ENCODE measurements at places on chromosomes 12 and 14.
A peak's percentile ranks its signal among the peaks of the same experiment; 100 is the strongest.

DNA sequence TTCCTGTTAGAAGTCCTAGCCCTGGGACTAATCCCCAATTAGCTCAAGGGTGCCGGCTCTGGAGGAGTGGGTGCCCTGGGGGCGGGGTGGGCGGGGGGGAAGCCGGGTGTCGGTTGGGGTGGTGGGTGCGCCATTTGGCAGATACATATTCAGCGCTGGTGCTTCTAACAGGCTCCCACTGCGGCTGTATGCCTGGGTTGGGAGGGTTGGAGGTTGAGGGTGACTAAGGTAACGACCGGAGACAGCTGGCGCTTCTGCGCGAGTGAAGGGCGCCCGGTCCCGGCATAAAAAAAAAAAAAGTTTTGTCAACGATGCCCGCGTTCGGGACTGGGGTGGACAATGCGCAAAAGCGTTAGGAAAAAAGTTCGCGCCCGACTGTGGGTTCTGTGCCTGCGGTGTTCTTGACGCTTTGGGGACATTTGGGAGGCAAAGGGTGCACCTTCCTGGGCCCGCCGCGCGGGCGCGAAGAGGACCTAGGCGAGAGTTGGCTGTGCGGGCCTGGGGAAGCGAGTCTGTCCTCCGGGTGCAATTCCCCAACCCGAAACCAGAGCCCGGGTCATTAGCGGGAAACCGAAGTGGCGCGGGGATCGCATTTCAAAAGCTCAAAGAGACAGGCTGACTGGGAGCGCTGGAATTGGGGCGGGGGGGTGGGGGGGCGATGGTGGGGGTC lies 19.2 kb downstream of the TBX3 start:
- no peak for DNase-seq

DNA sequence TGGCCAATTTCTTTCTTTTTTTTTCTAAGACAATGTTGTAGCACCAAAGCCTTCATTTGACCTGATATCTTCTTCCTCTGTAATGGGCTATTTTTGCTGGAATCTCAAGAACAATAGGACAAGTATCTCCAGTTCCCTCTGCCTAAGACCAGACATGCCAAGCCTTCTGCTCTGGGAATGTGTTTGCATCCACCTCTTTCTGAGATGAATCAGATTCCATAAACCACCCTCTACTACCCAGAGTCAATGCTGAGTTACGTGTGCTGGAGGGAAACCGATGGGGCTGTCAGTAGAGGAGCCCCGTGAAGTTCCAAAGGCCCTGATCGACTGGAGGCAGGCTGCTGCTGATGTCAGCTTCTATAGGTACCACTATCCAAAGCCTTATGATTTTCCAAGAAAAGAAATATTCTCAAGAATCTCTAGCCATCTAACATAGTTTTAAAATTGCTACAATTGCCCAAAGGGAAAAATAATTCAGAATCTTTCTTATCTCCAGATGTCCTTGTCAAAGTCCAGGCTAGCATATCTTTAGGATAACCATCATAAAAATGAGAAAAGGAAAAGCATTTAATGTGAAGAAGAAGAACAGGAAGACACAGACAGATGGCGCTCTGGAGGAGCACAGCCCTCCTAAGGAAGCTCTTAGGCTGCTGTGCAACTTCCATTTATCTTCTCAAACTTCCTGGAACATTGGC lies 101.9 kb downstream of the SLC8A3 start:
- DNase-seq = peak; percentile 20

GRCh38 chr14:22803687-22803974 lies 11.6 kb downstream of the SLC7A7 start:
- DNase-seq = no peak

DNA sequence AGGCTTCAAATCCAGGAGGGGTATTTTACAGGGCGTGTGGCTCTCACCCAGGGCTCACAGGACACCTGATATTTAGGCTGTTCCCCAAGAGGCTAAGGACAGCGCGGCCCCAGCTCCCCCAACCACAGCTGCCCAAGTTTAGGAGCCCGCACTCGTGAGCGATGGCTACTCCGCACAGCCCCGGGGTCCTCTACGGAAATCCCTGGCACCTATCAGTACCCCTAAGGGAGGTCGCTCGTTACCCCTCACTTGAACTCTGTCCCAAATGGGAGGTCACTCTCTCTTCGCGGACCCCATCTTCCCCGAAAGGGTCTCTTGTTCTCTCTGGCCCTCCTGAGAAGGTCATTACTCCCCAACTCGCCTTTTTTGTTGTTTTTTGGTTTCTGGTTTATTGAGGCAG lies 708 bp upstream of the P2RX4 start:
- no peak for DNase-seq

DNA sequence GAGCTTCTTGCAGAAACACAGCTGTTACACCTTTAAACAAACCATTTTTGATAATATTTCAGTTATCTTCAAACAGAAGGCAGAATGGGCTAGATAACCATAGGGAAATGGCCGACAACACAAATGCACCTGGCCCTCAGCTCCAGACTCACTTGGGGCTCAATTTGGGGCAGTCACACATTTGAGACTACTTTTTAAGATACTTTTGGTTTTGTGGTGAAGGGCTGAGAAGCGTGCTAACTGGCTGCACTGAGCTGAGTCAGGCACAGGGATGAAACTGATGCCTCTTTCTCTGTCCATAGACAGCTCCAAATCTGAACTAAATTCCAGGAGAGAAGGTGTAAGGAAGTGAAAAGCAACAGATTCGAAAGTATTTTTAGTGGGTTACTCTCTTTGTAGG lies 18.5 kb upstream of the GRIP1 start:
- no peak for DNase-seq

GRCh38 chr12:52651726-52652261 lies at the start of gene KRT2:
KRT2 (minus strand) TSS chr12:52652211; CDS start chr12:52652142, 69 bp downstream.
- DNase-seq = no peak

GRCh38 chr12:92784797-92785562 lies 82.2 kb downstream of the PLEKHG7 start:
- DNase-seq = peak; percentile 42

DNA sequence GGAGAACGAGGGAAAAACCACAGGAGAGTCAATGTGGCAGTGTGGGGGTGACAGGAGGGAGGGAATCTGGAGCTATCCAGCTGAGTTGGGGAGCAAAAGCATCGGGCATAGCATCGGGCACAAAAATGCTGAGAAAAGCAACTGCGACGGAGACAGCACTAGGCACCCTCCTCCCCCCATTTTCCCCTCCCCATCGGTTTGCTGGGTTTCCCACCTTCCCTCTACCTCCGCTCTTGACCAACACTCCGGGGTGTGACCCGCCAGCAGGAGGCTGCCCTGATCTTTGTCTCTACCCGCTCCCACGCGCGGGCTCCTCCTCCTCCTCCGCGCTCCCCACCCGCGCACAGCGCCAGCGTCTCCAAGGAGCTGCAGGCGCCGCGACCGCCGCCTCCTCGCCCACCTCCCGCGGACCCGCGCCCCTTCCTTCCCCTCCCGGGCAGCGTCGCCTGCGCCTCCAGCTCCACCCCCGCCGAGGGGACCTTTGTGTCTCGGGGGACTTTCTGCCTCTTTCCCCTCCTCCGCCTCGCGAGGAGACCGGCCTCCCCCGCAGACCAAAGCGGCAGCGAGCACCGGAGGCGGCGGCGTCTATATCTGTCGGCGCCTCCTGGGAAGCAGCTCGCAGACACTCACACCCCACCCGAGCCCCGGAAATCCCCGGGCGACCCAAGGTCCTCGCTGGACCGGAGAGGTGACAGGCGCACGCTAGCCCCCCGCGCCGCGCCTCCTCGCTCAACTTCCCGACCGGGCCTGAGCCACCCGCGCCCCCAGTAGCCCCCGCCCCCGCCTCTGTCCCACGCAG lies 920 bp downstream of the CDK17 start:
- no peak for DNase-seq
